ENCODE measurements at places on chromosomes 3 and 15. TPM values are rescaled to one million over a fixed set of nuclear protein-coding genes. Genes with fewer than 3 reads are reported as not detected.

The POTEB3 gene
- not detected for total RNA-seq

The SERPINI2 gene
- total RNA-seq, result 1.6 TPM

The CCK gene
- total RNA-seq, result not detected

The AADACL2 gene
- total RNA-seq, result not detected
